ENCODE measurements at places on chromosomes 3 and 15.
A peak's percentile ranks its signal among the peaks of the same experiment; 100 is the strongest.

DNA sequence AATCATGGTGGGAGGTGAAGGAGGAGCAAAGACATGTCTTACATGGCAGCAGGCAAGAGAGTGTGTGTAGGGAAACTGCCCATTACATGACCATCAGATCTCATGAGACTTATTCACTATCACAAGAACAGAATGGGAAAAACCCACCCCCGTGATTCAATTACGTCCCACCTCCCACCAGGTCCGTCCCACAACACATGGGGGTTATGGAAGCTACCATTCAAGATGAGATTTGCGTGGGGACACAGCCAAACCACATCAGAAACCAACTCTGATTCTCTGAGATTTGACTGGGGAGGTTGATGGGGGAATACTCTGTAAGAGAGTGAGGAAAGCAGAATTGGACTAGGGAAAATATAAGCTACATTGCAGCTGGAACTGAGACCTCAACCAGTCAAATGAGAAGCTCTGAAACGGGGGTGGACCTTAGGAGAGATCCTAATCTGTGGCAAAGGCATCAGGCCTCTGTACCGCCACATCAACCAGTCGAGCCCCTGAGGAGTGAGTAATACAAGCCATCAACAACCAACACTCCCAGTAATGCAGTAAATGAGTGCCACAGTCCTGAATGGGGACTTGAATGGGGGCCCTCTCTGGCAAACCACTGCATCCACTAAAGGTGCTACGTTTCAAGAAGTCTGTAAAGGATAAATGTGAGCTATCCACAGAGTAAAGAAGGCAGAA lies 207.9 kb upstream of the GADL1 start:
- no peak for DNase-seq

- peak; percentile 21 for DNase-seq
These were observed 498 bp downstream of the PDE12 start for GRCh38 chr3:57556459-57557084.

- no peak for DNase-seq
These were observed 143.3 kb downstream of the SMAD6 start for GRCh38 chr15:66845266-66845785.

DNA sequence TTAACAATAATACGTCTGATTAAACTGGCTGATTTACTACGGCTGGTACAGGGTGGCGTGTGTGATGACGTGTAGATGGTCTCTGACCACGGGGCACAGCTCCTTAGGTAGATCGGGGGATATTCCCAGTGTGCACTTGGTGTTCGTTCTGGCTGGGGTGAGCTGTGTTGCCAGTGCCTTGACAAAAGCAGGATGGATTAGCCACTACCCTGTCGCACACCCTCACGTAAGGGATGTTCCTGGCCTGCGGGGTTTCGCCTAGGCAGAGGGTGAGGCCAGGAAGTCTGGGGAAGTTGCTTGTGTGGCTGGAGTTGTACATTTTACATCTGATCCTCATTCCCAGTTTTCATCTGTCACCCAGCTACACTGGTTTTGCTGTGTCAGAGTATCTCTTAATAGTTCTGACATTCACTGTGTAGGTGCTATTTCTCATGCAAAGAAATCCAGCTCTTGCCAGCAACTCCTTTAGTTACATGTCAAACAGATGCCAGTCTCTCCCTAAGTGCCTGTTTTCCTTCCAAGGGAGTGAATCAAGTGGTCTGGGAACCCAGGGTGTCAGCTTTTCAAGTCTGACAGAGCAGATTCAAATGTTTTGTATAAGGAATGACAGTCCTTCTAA lies 66.1 kb upstream of the CCR4 start:
- DNase-seq, result no peak

DNA sequence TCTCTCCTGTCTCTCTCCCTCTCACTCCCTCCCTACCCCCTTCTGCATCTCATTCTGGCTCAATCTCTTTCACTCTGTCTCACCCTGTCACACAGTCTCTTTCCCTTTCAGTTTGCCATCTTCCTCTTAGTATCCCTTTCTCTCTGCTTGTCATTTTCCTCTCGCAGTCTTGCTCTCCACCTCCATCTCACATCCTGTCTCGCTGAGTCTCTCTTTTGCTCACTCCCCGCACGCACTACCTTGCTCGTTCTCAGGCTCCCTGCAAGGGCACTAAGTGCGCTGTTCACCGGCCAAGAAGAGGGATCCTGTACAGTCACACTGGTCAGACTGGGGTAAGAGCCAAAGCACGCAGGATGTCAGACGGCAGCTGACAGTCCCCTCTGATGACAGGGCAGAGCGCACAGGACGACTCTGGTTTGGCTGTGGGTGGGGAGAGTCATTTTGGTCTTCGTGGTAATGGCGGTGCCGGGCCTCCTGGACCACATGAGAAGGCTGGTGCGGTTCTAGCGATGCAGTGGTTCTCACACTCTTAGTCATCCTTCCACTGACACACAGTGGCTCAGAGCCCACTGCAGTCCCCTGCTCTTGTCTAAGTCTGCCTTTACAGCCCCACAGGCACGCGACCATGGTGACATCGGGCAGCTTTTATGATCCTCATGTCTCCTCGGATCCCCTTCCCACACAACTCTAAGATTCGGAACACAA lies 356.8 kb downstream of the FOXP1 start:
- DNase-seq, result peak; percentile 43

GRCh38 chr15:44482090-44482489 lies 54.7 kb downstream of the CTDSPL2 start:
- DNase-seq, result no peak

GRCh38 chr3:49899815-49900214 lies 3.9 kb downstream of the MST1R start:
- no peak for DNase-seq

GRCh38 chr15:36359286-36359685 lies 220.1 kb upstream of the CDIN1 start:
- DNase-seq, result no peak

- DNase-seq, result peak; percentile 63
These were observed 960 bp upstream of the KLF13 start for GRCh38 chr15:31325595-31326155.

DNA sequence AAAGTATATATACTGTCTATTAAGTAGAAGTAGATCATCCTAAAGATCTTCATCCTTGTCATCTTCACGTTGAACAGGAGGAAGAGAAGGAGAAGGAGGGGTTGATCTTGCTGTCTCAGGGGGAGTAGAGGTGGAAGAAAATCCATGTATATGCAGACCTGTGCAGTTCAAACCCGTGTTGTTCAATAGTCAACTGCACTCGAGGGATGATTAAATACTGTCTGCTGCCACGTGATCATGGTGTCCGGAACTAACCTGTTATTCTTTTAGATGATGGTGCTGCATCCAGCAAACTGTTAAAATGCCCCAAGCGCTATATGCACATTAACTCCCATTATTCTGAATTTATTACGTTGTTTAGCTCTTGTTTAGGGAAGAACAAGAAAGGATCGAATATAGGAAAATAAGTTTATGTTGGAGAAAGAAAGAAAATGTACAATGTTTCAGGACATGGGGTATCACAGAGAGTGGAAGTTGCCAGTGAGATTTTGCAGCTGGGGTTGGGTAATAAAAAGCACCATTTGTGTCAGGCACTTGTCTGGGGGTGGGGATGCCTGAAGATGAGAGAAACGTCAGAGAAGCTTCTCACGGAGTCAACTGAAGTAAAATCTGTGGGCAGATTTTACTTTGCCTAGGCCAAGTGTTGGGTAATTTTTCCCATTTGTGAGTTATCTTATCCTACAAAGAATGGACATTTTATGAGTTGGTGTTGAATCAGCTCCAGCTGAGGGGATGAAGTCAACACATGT lies 229.2 kb downstream of the RYR3 start:
- DNase-seq, result no peak

- DNase-seq, result no peak
These were observed 20.0 kb downstream of the TRIM71 start for GRCh38 chr3:32837789-32838188.
